ENCODE measurements at places on chromosomes 13 and 19.

- no peak for DNase-seq
Observed at GRCh38 chr19:51461723-51462161, 3.5 kb upstream of the SIGLEC8 start.

GRCh38 chr19:50191216-50191615, 12.2 kb upstream of the MYH14 start:
- no peak for DNase-seq

DNA sequence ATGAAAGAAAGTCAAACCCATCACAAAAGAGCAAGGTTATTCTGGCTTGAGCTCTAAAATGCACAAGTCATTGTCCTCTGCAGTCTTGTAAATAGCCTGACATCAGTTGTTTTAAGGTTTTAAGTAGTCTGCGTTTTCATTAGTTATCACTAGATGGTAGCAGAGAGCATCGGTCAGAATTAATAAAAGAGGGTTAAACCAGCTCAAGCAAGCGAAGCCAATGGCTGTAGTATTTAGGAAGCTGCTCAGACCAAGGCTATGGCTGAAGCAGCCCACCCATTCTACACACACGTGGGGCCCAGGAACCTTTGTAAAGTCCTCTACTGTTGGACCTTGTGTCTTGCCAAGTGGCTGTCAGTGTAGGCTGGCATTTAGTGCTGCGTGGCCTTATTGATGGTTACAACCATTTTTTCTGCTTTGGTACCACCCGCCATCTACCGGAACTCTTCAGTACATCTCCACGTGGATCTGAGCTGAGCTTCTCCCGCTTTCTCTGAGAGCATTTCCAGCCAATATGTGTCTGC, 13.3 kb upstream of the ZNF57 start:
- DNase-seq = peak; percentile 61

DNA sequence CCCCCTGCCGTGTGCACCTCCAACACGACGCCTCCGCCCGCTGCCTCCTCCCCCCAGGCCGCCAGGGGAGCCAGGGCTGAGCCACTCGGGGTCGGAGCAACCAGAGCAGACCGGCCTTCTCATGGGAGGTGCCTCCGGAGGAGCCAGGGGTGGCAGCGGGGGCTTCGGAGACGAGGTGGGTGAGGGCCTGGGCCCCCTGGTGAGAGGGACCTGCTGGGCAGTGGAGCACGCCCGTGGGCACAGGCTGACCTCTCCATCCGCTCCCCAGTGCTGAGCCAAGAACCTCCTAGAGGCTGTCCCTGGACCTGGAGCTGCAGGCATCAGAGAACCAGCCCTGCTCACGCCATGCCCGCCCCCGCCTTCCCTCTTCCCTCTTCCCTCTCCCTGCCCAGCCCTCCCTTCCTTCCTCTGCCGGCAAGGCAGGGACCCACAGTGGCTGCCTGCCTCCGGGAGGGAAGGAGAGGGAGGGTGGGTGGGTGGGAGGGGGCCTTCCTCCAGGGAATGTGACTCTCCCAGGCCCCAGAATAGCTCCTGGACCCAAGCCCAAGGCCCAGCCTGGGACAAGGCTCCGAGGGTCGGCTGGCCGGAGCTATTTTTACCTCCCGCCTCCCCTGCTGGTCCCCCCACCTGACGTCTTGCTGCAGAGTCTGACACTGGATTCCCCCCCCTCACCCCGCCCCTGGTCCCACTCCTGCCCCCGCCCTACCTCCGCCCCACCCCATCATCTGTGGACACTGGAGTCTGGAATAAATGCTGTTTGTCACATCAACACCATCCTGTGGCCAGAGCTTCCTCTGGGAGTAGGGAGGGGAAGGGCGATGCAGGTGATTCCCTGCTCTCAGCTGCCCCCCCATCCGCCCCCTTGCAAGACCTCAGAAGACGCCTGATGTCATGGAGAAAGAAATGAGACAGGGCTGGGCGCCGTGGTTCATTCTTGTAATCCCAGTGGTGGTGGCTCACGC, 12.0 kb downstream of the BCAM start:
- no peak for DNase-seq
